ENCODE measurements at places on chromosomes 3 and 15.
A peak's percentile ranks its signal among the peaks of the same experiment; 100 is the strongest.

GRCh38 chr3:46626039-46626438 lies 13.7 kb downstream of the FAM240A start:
- no peak for DNase-seq
- no peaks in the 10 kb centered on the region for H3K36me3 ChIP-seq
- H3K4me1 ChIP-seq = peaks cover 7% of the 10 kb centered on the region

DNA sequence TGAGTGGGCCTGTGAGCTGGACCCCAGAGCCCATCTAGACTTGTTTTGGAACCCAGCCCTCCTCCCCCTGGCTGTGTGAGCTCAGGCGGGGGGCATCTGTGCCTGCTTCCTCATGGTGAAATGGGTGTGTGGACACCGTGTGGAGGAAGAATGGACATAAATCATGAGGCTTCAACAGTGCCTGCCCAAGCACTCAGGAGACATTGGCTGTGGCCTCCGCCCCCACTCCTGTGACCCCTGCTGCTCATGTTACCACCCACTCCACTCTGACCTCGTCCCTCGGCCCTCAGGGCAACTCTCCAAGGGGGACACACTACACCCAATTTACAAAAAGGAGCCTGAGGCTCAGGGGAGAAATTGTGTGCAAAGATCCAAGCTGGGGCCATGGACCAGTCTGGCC lies 16.6 kb downstream of the TPRA1 start:
- no peaks in the 10 kb centered on the region for H3K27me3 ChIP-seq
- DNase-seq = no peak
- no peak overlapping the region for H3K4me3 ChIP-seq

DNA sequence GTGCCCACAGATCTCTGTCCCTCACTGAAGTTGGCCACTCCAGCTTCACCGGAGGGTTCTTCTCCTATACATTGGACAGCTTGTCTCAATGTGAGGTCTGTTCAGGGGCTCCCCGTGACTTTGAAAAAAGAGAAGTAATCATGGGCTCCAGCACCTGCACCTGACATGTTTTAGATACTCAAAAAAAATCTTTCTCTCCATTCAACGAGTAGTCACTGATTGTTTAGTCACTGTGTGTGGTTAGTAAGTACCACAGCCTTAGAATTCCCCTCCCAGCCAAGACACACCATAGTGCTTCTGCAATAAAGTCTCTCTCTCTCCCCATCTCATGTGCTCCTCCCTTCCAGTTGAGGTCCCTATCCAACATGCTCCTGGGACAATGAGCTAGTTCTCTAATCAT lies 18.6 kb downstream of the CCR9 start:
- H3K27me3 ChIP-seq = no peaks in the 10 kb centered on the region
- peaks cover 24% of the 10 kb centered on the region for H3K4me1 ChIP-seq
- H3K36me3 ChIP-seq = peaks cover 7% of the 10 kb centered on the region
- no peak for DNase-seq
- peak overlapping the region; percentile 35 for H3K27ac ChIP-seq

DNA sequence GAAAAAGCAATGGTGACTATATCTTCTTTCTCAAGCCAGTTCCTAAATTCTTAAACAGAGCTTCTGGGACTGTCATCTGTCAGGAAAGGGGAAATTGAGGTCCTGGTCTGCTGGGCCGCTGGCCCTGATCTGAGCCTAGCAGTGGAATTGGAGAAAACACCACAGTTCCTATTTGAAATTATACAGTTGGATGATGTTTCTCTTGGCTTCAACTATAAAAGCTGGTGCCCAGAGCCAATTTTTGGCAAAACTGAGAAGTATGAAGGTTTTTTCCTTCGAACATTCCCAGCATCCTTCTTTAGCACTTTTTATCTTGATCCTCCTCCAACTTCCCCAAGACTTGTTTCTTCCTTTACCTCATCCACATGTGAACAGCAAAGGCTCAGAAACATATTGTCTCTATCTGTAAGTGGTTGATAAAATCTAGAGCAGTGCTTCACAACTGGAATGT lies 83.9 kb downstream of the CD47 start:
- H3K4me1 ChIP-seq = no peaks in the 10 kb centered on the region
- H3K4me3 ChIP-seq = no peak overlapping the region
- no peaks in the 10 kb centered on the region for H3K27me3 ChIP-seq
- DNase-seq = no peak
- H3K27ac ChIP-seq = no peak overlapping the region
- no peaks in the 10 kb centered on the region for H3K36me3 ChIP-seq

- peaks cover 15% of the 10 kb centered on the region for H3K27me3 ChIP-seq
- H3K4me3 ChIP-seq = no peak overlapping the region
- H3K27ac ChIP-seq = no peak overlapping the region
- no peaks in the 10 kb centered on the region for H3K36me3 ChIP-seq
Observed at GRCh38 chr15:42077689-42078088, 16.7 kb downstream of the PLA2G4D start.

Measured in central memory CD8-positive, alpha-beta T cell (primary cell).